Pons (tissue), 1 donor: ENCODE measurements at places on chromosomes 4 and X.
A peak's percentile ranks its signal among the peaks of the same experiment; 100 is the strongest.

- DNase-seq: no peak
These were observed 22.6 kb downstream of the SNCA start for GRCh38 chr4:89814362-89814761.

- DNase-seq: no peak
These were observed 44.5 kb upstream of the SCML1 start for GRCh38 chrX:17692709-17693346.

GRCh38 chr4:139633661-139634060, 32.0 kb upstream of the MGST2 start:
- DNase-seq: peak; percentile 54

DNA sequence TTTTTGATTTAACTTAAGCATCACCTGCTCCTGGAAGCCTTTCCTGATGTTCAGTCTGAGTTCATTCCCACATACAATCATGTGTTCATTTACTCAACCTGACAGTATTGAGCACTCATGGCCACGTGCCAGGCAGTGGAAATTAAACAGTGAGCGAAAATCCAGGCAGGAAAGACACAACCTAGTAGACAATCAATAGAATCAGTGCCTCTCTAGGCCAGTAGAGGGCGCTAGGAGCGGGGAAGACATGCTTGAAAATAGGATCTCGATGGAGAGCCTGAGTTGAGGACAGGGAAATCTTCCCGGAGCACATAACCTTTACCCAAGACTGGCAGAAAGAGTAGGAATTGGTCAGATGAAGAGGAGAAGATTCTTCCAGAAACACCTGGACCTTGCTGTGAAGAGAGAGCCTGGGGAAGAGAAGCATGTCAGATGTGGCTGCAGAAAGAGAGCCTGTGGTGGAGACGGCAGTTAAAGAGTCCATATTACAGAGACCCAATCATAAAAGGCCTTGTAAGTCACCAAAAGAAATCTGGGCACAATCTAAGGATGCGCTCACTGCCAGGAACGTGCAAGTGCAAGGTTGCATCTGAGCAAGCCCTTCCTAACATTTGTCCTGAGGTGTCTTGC, 103.5 kb downstream of the LDB2 start:
- peak; percentile 59 for DNase-seq
